ENCODE measurements at places on chromosomes 1 and 21. TPM values are rescaled to one million over a fixed set of nuclear protein-coding genes. Genes with fewer than 3 reads are reported as not detected.

The EDARADD gene
- 20.2 TPM for total RNA-seq

The KRTAP7-1 gene
- total RNA-seq = not detected

The CADM3 gene
- total RNA-seq = not detected

The SYT6 gene
- not detected for total RNA-seq

The IFFO2 gene
- total RNA-seq = 94.8 TPM

The ID3 gene
- total RNA-seq = 31.3 TPM

The S100PBP gene
- 41.7 TPM for total RNA-seq

The KCNN3 gene
- total RNA-seq = not detected

The LYPD8 gene
- total RNA-seq = 1.7 TPM

The AGT gene
- total RNA-seq = 0.17 TPM

The GSTM5 gene
- not detected for total RNA-seq

The OR2L3 gene
- total RNA-seq = 0.17 TPM

The KRTAP23-1 gene
- total RNA-seq = not detected

The PSEN2 gene
- 15.7 TPM for total RNA-seq

The MSH4 gene
- 0.75 TPM for total RNA-seq

The GJA9 gene
- total RNA-seq = not detected

The SH2D2A gene
- total RNA-seq = 3.4 TPM

The SLAMF8 gene
- total RNA-seq = not detected

The OR2T2 gene
- not detected for total RNA-seq

The CDK18 gene
- 28.6 TPM for total RNA-seq

The KIF17 gene
- 0.99 TPM for total RNA-seq

The EXTL1 gene
- total RNA-seq = not detected

The USH2A gene
- not detected for total RNA-seq

The TMPRSS15 gene
- not detected for total RNA-seq

The NUF2 gene
- total RNA-seq = 0.33 TPM

The GPR52 gene
- 3.2 TPM for total RNA-seq

The TRAPPC10 gene
- 36.3 TPM for total RNA-seq

The LRRC3 gene
- 3.5 TPM for total RNA-seq

The GBP6 gene
- total RNA-seq = 7.0 TPM

The MUTYH gene
- 22.1 TPM for total RNA-seq

The ARMH1 gene
- 1.1 TPM for total RNA-seq

The PFKL gene
- total RNA-seq = 98.4 TPM

The SEC16B gene
- 0.83 TPM for total RNA-seq

The TFF1 gene
- total RNA-seq = not detected

The MYOC gene
- not detected for total RNA-seq

The MPL gene
- total RNA-seq = 0.17 TPM

The ALX3 gene
- not detected for total RNA-seq

The SARS1 gene
- 468 TPM for total RNA-seq

The PRR9 gene
- total RNA-seq = not detected

The S100A7 gene
- total RNA-seq = not detected

The IL23R gene
- not detected for total RNA-seq

The S100A7A gene
- not detected for total RNA-seq

The TTC39A gene
- total RNA-seq = 0.40 TPM

The MYBPH gene
- not detected for total RNA-seq

The PLEKHN1 gene
- 4.8 TPM for total RNA-seq

The TEDDM1 gene
- total RNA-seq = not detected

The BSND gene
- not detected for total RNA-seq

The AHCTF1 gene
- total RNA-seq = 31.7 TPM

The LRRN2 gene
- total RNA-seq = 0.83 TPM

Data from mammary epithelial cell (primary cell).